ENCODE measurements at places on chromosomes 13 and 19. TPM values are rescaled to one million over a fixed set of nuclear protein-coding genes. Genes with fewer than 3 reads are reported as not detected.

The UCHL3 gene
- 29.1 TPM for total RNA-seq

The FSD1 gene
- total RNA-seq, result 53.2 TPM

The PPM1N gene
- 0.94 TPM for total RNA-seq

The FGF22 gene
- 0.63 TPM for total RNA-seq
